RPMI7951 (cell line): ENCODE measurements at places on chromosomes 11 and 22. TPM values are rescaled to one million over a fixed set of nuclear protein-coding genes. Genes with fewer than 3 reads are reported as not detected.

The MRGPRF gene
- total RNA-seq = under 0.01 TPM in 1 of 2 replicates, not detected in the other

The RAPSN gene
- not detected in 2 replicates for total RNA-seq

The RFPL1 gene
- total RNA-seq = not detected in 2 replicates

The GAL gene
- total RNA-seq = not detected in 2 replicates

The DNAJB7 gene
- total RNA-seq = not detected in 2 replicates

The BAIAP2L2 gene
- total RNA-seq = 5.0 and 9.7 TPM in 2 replicates

The SCUBE2 gene
- 0.36 and 0.88 TPM in 2 replicates for total RNA-seq
